ENCODE measurements at places on chromosomes 3 and 15.

DNA sequence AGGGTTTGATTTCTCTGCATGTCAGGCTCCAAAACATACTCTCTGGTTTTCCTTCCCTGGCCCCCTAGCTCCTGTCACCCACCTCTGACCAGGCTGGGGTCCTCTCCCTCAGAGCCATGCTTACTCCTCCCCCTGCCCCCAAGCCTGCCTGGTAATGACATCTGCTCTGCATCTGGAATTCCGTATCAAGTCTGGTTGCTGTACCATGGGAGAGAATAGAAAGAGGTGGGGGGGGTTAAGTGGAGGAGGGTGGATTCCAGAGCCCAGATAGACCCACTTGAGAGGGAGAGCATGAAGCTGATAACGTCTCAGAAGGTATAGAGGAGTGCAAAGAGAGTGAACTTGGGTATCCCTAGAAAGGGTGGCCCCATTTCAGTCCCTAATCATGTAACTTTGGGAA, 4.2 kb downstream of the IGDCC4 start:
- no peak for DNase-seq

DNA sequence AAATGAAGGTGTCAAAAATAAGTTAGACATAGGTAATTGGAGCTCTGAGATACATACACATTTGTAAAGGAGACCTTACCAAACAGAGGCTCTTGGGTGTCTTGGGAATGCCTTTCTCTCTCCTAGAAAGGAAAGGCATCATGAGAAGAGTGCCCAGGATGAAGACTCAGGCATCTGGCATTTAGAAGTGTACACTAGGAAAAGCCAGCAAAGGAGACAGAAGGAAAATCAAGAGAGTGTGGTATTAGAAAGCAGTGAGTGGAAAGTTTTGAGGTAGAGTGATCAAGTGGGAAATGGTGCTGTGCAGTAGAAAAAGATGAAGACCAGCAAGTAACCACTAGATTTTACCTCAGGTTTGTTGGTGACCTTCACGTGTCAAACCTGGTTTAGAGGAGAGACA, 16.1 kb downstream of the UBE2E1 start:
- no peak for DNase-seq

DNA sequence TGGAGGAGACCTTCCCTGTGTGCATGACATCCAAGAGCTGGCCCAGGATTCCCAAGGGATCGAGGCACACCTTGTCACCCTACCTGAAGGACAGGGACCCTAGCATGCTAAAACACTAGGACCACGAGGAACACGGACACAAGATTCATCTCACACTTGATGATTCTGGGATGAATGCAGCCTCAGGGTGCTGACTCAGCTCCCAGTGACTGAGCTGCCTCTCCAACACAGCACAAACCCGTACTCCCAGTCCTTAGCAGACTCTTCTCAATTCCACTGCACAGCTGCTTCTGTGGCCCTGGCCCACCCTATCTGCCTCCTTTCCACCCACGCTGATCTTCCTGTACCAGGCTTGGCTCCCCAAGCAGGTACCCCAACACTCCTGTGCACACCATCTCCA, 9.1 kb upstream of the OXTR start:
- DNase-seq: no peak

DNA sequence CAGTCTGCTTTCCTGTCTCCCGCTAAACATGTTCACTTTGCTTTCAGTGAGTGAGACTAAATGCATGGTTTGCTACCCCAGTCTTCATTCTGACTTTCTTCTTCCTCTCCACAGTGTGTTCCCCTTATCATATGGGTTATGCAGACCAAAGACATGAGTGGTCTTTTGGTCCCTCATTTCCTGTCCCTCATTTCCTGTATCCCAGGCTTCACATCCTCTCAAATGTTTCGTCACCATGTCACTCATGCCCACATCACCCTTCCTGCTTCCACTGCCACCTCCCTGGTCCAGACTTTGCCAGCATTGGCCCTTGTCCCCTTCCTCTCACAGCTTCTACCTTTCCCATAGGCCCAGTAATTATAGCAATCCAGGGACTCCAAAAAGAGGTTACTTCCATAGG, 209.0 kb downstream of the MYRIP start:
- DNase-seq: no peak

- peak; percentile 53 for DNase-seq
These were observed 331 bp downstream of the RNU6-1 start for GRCh38 chr15:67839499-67839928.

DNA sequence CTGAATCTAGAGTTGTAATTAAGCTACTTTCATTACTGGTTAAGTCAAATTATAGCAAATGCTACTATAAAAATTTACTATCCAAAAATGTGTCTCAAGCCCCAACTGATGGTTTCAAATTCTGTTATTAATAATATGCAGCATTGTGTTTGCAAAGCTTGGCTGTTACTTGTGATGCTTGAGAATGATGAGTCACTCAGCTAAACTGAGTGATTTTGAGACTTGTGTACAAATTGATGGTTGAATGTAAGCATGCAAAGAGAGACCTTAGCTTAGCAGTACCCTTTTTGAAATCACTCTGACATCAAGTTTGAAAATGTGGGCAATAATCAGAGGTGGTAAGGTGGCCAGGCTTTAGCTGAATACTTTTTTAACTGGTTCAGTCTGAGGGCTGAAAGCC, 27.6 kb downstream of the OPA1 start:
- peak; percentile 19 for DNase-seq
